Anterior cingulate cortex (tissue), 58 donors: ENCODE measurements at places on chromosomes 11 and 22.
A peak's percentile ranks its signal among the peaks of the same experiment; 100 is the strongest.

GRCh38 chr11:127574478-127574877 lies 573.9 kb upstream of the KIRREL3 start:
- DNase-seq = no peak

GRCh38 chr11:43866520-43866919 lies 14.1 kb upstream of the ALKBH3 start:
- DNase-seq = no peak

DNA sequence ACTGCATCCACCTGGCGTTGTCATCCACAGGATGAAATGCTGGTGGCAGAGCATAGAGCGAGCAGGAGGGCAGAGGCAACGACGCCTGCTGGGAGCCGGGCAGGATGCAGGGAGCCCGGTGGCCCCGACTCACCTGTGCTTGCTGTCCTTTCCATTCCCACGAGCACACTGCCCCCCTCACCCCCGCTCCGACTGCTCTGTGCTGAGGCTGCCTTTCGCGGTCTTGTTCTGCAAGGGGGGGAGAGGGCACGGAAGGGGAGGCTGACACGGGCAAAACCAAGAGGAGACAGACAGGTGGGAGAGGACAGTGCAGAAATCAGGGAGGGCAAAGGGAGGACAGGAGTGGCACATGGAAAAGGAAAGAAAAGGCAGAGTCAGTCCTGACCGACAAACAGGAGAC lies 37.9 kb upstream of the CYP2D6 start:
- no peak for DNase-seq

DNA sequence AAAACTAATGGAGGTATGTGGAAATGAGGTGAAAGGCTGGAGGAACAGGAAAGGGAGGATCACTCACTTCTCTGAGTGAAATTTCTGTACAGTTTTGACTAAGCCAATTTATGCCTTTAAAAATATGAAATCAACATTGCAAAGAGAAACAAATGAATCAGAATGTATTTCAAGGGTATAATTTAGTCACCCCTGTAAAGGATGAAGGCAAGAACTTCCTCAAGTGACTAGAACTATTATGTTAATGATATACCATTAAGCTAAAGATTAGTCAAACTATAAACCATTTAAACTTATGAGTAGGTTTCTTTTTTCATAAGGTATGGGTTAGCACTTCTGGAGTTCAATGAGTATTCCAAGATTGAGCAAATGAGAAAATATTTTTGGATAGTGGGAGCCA lies 184.5 kb upstream of the CHORDC1 start:
- no peak for DNase-seq

GRCh38 chr11:11401960-11402535 lies 49.0 kb upstream of the CSNK2A3 start:
- no peak for DNase-seq

DNA sequence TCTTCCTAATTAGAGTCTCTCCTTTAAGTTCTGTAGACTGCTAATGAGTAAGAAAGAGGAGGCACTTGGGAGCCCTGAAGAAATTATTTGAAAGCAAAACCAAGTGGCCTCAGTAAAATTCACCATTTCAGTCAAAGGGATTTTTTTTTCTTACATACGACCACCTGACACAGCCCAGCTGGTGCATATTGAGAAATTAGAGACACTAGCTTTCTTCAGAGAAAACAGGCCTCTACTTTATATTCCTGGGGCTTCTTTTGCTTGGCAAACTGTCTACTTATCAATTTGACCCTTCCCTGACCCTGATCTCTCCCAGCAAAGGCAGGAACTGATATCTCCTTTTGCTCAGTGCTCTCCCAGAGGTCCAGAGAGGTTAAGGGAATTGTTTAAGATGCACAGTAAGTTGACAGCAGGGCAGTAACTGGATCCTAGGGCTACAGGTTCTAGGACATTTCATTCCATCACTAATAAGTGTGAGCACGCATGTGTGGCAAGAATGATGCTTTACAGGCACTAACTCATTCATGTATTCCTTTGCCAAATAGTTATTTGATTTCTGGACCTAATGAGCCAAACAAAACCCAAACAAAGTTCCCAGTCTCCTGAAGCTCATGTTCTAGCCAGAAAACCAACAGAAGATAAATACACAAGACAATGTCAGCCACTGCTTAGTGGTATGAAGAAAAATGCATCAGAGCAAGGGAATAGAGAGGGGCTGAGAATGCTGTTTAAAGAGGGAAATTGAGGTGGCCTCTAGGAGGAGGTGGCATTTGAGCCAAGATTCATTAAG lies 467.6 kb downstream of the SOX6 start:
- DNase-seq = no peak

GRCh38 chr11:62579252-62579651 lies 5.6 kb upstream of the EEF1G start:
- no peak for DNase-seq

DNA sequence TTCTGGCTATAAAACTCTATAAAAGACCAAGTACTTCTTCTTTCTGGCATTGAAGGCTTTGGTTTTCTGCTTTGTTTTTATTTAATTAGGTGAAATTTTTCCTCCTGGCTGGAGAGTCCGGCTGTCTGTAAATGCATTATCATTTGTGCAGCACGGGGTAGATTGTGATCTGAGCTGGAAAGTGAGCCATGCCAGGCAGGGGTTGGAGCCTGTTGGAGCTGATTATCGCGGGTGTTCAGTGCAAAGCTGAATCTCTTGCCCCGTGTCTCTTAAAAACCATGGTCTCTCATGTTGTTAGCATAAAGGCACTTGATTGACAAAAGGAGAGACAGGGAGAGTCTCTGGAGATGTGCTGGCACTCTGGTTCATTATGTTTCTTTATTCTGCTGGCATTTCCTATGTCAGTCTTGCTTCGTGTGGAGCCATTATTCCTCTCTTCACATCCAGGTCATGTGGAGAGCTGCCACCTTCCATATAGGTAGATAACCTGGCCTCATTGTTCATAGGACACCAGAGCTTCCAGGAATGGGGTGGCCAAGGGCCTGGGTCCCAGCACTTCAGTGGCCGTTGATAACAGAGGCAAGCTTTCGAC lies 75.2 kb downstream of the LDLRAD3 start:
- no peak for DNase-seq

DNA sequence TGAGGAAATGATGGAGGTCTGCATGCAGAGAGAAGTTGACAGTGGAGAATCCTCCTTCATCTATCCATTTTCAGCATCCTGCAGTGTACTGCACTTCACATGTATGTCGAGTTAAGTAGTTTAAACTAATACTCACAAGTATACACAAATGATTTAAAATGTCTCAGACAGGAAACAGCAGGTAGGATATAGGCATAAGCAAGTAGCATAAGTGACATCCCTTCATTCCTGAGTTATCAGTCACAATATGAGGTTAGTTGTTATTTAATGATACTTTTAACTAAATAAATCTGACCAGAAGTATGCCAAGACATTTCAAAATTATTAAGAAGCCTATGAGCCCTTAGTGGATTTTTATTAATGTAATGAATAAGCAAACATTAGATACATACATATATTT lies 37.4 kb downstream of the MTMR2 start:
- DNase-seq = no peak

DNA sequence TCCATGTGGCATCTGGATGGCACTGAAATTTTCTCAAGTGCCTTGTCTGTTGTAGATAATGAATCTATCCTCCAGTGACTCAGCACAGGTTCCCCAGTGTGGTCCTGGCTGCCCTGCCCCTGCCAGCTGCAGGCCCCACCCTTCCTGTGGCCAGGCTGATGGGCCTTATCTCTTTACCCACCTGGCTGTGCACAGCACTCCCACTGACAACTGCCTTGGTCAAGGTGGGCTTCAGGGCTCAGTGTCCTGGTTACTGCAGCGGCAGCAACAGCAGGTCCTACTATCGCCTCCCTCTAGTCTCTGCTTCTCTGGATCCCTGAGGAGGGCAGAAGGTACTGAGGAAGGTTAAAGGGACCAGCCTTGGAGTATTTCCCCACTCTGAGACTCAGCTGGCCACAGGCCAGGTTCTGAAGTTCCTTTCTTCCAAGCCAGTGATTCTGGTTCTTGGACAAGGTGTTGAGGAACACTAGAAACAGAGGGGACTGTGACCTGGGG lies 3.1 kb downstream of the HMBS start:
- DNase-seq = no peak

GRCh38 chr11:36364551-36365325 lies 68.7 kb downstream of the PRR5L start:
- DNase-seq = no peak

DNA sequence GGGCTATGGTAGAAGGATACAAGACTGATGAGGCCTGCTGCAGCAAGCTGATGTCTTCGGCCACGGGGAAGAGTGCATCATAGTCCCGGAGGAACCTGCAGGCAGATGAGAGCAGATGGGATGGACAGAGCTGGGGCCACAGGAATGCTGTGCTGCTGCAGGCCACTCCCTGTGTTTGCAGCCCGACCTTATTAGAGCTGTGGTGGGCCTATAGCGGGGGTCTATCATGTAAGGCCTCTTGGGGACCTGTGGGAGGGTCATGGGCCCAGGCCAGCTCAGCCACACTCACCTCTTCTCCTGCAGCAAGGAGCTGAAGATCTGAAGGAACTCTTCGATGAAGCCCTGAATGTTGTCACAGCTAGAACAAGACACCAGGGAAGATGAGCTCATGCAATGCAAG lies 31.9 kb downstream of the ASCC2 start:
- no peak for DNase-seq

DNA sequence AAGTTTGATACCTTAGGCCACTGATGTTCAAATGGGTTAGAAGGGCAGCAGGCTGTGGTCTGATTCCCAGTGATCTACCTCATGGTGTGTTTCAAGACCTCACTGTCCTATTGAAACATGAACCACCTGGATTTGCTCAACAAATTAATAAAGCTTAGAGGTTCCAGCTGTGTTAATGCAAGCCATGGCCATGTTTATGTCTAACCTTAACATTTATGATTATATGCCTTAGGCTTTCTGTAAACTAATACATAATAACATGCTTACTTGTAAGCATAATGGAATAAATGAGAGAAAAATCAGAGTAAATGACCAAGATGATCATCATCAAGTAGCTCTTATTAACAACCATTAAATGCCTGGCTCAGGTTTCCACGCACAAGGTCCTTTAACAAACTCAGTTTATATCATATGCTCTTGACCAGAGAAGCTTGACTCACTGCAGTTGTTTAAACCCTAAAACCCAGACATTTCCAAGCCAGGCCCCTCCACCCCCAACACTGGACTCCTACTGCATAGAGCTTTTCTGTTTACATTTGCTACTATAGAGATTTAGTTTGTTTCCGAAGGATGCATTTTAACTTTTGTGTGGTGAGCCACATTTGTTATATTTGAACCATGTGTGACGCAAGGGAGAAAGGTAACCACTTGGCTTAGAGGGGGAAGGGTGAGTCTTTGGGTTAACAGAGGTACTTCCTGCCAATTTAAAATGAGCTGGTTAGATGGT lies 43.7 kb downstream of the KREMEN1 start:
- DNase-seq = no peak

DNA sequence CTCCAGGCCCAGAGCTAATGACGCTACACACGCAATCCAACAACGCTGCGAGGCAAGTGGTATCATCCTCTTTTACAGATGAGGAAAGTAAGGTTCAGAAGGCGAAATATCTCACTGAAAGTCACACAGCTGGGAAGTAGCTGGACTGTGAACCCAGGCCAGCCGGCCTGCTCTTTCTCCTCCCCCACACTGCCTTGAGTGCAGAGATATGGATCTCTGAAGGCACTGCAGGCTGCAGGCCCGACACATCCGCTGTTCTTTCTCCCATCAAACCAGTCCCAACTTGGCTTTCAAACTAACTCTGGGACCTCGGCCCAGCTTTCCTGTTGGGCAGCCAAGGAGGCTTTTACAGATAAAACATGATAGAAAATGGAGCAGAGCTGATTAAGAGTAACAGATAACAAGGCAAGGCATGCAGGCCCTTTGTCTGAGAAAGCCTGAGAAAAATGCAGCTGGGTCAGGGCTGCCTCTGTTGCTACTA lies 64.0 kb upstream of the PTPRJ start:
- no peak for DNase-seq

GRCh38 chr11:2955906-2956476 lies 26.8 kb upstream of the PHLDA2 start:
- DNase-seq = no peak

DNA sequence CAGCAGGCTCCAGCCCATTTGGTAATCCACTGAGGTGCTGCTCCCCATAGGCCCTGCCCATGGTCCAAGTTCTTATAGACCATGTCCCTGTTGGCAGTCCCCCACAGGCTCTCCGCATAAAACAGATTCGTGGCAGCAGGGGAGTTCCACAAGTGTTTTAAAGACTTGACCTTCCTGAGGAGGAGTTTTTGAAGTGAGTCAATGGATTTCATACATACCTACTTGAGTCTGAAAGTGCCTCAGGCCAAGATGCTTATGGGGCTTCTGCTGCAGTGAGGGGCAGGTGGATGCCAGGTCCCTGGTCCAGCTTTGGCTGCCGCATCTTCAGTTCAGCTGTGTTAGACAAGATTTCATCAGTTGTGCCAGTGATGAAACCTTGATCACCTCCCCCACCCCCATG lies 43.3 kb downstream of the CABIN1 start:
- no peak for DNase-seq

DNA sequence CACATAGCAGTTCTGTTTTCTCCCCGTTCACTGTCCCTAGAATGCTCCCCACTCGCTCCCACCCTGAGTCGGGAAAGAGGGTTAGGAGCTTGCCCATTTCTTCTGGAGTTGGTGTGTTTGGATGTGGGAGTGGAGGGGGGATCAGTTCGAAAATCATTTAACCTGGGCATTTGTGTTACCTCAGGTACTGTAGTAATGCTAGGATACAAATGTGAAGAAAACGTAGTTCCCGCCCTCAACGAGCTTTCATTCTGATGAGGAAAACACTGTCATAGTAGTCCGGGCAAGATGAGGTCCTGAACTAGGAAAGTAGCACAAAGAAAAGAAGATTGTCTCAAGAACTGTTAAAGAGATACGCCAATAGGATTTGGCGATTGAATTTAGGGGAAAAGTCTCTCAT lies 539 bp downstream of the SDHD start:
- no peak for DNase-seq

- DNase-seq = no peak
These were observed 1.4 kb upstream of the UVRAG start for GRCh38 chr11:75813622-75814039.

- DNase-seq = peak; percentile 33
These were observed 38.2 kb downstream of the ADAMTS8 start for GRCh38 chr11:130390071-130390758.

DNA sequence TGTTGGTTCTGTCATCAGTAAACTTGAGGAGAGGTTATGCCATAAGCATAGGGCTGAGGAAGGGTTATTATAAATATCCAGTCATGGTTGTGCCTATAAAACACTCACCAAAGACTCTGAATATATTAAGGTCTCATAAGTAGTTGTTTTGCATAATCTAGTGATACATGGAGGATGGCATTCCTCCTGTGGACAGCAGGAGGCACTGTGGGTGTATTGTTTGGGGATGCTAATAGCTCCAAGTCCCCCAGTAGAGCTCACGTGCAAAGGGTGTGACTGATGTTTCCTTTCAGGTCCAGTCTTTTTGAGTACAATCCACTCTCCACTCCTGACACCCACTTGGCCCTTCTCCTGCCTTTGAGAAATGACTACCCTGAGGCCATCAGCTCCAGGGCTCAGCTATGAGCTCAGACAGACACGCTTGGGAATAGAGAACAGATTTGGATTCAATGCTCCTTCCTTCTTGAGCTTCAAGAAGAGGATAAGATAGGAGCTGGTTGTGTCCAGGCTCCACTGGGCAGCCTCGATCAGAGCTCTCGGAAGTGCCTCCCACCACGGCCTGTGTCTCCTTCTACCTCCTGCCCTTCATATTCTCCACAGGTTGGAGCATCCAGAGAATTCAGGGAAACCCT lies 85.2 kb upstream of the IGLL5 start:
- no peak for DNase-seq
